ENCODE measurements at places on chromosomes 12 and 14. TPM values are rescaled to one million over a fixed set of nuclear protein-coding genes. Genes with fewer than 3 reads are reported as not detected.

Gene SLC17A8
- 0.23 TPM for polyA plus RNA-seq

DNA sequence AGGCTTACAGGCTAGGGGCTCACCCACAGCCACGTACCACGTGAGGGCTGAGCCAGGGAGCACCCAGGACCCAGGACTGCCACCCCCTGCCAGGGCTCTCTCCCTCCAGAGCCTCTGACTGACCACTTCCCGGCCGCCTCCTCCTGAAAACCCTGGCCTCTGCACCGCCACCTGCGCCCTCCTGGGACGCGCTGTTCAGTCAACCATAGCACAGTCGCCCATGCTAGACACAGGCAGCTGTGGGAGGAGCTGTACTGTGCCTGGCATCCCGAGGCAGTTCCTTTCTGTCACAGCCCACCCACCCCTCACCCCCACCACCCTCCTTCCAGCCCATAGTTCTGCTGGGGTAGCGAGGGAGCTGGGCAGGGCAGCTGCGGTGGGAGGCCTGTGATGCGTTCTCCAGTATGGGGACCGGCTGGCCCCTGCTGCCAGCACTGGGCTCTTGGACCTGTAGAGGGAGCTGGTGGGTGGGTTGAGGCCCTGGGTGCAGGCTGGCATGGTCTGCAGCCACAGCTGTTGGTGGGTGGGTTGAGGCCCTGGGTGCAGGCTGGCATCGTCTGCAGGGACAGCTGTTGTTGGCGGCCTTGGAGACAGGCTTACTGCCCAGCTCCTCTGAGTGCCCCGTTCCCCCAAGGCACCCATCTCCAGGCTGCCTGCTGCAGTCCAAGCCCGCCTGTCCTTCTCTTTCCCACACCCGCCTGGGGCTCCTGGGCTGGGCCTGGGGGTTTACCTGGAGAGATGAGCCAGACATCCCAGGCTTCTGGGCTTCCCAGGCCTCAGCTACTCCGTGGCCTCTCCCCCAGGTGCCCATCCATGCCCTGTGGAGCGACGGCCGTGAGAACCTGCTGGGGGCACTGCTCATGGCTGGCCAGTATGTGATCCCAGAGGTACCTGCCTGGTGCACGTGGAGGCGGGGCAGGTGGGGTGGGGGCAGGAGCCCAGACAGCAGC is 11.5 kb downstream of the ASPG start:
- DNase-seq = no peak

Gene SERPINA1
- 91.7 TPM for polyA plus RNA-seq

DNA sequence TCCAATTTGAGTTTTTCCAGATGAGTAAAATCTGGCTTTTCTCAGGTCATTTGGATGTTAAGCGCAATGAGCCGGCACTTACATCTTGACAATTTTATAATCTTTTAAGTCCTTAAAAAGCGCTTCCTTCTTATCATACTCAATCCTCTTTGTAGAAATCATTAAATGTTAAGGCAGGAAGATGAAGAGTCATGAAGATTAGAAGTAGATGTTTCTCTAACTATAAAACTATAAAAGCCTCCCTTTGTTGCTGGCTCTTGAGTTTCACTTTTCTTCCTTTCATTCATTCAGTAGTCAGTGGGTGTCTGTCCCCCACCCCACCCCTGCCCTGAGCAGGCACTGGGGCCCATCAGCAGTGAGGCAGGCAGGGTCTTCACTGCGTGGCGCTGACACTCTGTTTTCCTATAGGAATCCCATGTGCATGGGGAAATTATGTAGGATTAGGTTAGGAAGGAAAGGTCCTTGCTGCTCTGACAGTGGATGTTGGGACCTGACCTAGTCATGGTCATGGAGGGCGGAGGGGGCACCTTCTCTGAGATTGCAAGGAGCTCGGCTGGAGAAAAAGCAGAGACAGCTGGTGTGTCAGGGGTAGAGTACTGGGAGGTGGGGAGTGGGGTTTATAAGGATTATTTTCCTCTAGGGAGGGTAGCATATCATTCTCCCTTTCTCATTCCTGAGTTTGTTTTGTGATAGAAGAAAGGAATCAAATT is 65.8 kb downstream of the CCDC92 start:
- DNase-seq = no peak
